ENCODE measurements at places on chromosomes 16 and 17.

GRCh38 chr17:64185101-64185500 is 55.2 kb upstream of the ERN1 start:
- no peak for ATAC-seq

DNA sequence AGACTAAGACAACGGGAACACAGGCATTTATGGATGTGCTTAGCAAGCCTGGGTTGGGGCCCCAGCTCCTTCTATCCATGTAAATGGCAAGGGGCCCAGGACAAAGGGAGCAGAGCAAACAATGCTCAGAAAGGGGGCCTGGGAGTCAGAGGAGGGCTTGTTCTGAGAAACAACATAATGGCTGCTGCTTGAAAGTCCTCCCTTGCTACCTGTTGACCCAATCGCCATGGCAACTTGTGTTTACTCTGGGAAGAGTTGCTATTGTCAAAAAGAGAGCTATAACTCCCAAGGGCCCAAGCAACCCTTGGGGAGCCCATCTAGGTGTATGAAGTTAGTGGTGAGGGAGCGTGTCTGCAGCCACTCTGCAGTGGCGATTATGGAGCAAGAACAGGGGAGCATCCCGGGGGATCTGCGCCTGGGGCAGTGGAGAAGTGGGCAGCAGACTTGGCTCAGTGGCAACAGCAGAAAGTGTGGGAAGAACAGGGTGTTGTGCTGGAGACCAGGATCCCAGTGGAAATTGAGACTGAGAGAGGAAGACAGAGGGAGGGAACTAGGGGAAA is 118.7 kb upstream of the NLRP1 start:
- no peak for ATAC-seq

GRCh38 chr17:40171750-40172149 is 5.5 kb upstream of the RAPGEFL1 start:
- ATAC-seq: no peak

DNA sequence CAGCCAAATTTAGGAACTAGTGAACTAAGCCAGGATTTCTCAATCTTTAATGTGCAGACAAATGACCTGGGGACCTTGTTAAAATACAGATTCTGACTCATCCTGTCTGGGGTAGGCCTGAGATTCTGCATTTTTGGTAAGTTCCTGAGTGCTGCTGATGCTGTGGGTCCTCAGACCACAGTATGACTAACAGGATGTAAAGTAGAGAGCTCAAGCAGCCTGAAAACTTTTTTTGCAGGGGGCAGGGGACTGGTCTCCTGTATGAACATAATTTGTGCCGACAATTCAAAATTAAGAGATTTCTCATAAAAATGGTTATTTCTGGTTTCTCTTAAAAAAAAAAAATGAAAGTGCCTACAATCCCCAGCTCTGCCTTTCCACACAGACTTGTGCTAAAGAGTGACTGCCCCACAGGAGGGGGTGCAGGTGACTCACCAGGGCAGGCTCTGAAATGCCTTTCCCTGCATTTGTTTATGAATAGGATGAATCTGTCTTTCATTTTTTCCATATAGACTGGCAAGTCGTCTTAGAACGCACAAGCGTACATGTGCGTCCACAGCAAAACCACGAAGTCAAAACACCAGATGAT is 271.5 kb downstream of the PHKB start:
- ATAC-seq: no peak

- no peak for ATAC-seq
Observed at GRCh38 chr17:79804856-79805696, 8.2 kb upstream of the CBX8 start.

GRCh38 chr17:28763137-28763799 is 19.5 kb downstream of the TRAF4 start:
- ATAC-seq: peak; percentile 7

GRCh38 chr16:60230666-60231065 is 1496.5 kb upstream of the GOT2 start:
- ATAC-seq: no peak

GRCh38 chr16:19137201-19138128 is 23.7 kb downstream of the ITPRIPL2 start:
- ATAC-seq: no peak

- no peak for ATAC-seq
Observed at GRCh38 chr17:82703935-82704865, 5.7 kb upstream of the RAB40B start.

- ATAC-seq: no peak
Observed at GRCh38 chr16:1441391-1441829, 2.9 kb downstream of the CCDC154 start.

DNA sequence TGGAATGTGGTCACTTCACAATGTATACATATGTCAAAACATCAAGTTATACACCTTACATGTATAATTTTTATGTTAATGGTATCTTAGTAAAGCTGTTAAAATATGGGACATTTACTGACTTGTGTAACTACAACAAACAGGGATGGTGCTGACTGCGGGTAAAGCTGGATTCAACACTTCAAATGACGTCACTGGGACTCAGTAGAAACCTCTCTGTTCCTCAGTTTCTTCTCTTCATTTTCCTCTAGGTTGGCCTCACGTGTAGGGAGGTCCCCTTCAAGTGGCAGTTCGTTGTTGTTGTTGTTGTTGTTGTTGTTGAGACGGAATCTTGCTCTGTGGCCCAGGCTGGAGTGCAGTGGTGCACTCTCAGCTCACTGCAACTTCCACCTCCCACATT is 182.9 kb downstream of the RBFOX1 start:
- ATAC-seq: no peak
